ENCODE measurements at places on chromosomes 7 and 10.
A peak's percentile ranks its signal among the peaks of the same experiment; 100 is the strongest.

GRCh38 chr7:154905146-154905545 is 97.8 kb downstream of the PAXIP1 start:
- DNase-seq = no peak

- peak; percentile 95 for DNase-seq
Observed at GRCh38 chr7:27994639-27995038, 186.0 kb downstream of the JAZF1 start.

DNA sequence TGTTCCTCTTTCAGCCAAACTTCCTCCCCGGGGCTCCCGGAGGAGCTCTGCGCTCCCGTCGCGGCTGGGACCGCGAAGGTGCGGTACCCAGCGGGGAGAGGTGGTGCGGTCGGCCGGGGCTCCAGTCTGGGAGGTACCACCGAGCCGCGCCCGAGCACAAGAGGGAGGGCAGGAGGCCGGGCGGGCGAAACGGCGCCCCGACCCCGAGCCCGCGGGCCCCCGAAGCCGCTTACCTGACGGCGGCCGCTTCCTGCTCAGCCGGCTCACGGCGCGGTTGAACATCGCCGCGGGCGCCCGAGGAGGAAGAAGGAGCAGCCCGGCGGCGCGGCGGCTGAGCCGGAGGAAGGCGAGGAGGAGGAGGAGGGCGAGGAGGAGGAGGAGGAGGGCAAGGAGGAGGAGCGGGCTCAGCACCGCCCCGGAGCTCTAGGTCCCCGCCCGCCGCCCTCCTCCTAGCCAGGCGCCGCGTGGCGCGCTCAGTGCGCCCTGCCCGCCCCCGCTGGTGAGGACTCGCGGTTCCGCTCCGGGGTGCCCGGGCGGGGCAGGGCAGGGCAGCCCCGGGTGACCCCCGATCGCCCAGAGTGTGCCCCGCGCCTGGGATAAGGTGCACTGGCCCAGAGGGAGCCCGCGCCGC is at the start of gene RGS10:
TSS of gene RGS10 (minus strand) at position 363 of the 631 bp plus-strand sequence. CDS start at position 282, 81 bp downstream.
- DNase-seq = no peak

GRCh38 chr10:63314020-63314419 is 151.8 kb downstream of the JMJD1C start:
- DNase-seq = no peak

DNA sequence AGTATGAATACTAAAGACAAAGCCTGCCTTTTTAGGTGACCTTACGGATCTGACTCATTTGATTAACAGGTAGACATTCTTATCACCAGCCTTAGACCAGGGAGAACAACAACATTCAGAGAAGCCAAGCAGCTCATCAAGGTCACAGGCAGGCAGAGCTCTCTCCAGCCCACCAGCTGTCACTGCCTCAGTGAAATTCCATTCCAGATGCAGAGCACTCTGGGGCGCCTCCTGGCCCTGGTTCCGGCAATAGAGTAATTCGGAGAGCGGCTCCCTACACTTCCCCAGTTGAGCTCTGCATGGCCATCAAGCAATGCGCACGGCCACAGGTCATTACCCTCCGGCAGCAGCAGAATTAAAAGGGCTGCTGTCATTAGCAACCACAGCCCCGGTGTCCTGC is 164.7 kb downstream of the TCERG1L start:
- DNase-seq = no peak

DNA sequence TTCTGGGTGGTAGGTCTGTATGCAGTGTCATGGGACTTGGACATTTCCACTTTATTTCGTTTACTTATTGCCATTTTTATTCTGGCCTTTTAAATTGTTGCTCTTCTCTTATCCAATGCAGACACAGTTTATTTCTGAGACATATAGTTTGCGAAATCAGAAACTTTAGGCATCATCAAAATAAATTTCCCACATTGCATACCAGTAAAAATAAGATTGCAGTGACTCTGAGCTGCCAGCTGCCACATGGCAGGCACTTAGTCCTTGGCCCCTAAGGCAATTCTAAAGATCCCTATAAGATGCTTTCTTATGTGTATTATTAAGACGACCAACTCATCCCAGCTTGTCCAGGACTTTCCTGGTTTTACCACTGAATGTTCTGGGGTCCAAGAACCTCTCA is 81.8 kb upstream of the ANKRD1 start:
- no peak for DNase-seq

GRCh38 chr10:120221873-120222485 is 235.0 kb upstream of the PLPP4 start:
- no peak for DNase-seq

- no peak for DNase-seq
Observed at GRCh38 chr10:126561921-126562680, 108.4 kb downstream of the C10orf90 start.

DNA sequence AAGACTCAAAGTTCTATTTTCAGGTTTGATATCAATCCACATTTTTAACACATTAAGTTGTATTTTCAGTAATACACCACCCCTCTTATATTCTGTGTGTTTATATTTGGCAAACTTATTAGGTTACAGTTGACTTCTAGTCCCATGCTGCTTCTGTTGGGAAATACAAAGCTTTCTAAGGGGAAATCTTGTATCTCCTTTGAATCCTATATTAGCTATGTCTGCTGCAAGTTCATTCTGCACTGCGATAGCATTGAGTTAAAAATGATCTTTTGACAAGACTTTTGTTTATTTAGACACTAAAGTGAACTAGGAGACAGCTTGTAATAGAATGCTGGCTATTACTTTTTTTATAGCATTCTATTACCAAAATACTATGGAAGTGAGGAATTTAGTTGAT is 625.1 kb upstream of the ANKRD30A start:
- DNase-seq = no peak

DNA sequence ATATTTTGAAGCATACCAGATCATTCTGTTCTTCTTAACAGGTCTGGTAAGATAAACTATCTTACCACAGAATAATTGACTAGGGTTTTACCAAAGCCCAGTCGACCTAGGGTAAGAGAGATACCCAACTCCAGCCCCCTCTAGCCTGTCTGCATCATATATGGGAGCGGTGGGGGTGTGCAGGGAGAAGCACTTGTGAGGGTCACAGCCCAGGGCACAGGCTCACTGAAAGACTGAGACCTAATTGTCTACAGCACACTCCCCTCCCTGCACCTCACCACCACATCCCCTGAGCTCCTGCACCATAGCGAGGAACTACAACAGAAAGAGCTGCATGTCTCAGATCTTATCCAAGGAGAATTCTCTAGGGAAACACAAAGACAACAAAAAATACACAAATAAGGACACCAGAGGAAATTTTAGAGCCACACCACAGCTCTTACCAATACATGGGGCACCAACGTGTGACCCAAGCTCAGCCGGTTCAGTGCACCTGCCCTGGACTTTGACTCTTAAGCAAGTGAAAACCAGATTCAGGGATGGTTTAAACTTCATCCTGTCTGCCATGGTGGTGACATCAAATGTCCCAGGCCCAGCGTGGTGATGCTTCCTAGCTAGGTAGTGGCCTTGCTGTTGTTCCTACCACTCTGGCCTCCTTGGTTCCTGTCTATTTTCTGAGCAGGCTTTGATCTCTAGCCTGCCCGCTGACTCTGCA is 150.8 kb downstream of the HERPUD2 start:
- no peak for DNase-seq

GRCh38 chr7:108454674-108455550 is 1.3 kb downstream of the NRCAM start:
- DNase-seq = peak; percentile 20

- DNase-seq = no peak
Observed at GRCh38 chr7:67659091-67659490, 662.5 kb downstream of the TYW1 start.

DNA sequence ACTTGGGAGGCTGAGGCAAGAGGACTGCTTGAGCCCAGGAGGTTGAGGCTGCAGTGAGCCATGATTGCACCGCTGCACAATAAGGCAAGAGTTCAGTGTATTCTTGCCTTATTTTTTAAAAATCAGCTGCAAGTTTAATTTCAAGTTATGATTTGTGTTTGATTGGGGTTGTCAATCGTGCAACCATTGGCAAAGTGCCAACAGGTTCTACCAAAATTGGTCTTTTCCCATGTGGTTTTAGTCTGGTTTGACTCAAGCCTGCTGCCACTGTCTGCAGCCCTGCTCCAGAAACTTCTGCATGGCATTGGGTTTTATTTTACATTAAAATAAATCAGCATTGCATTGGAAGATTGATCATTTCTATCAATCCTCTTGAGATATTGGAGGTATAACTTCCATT is 72.7 kb downstream of the PTPRE start:
- no peak for DNase-seq

DNA sequence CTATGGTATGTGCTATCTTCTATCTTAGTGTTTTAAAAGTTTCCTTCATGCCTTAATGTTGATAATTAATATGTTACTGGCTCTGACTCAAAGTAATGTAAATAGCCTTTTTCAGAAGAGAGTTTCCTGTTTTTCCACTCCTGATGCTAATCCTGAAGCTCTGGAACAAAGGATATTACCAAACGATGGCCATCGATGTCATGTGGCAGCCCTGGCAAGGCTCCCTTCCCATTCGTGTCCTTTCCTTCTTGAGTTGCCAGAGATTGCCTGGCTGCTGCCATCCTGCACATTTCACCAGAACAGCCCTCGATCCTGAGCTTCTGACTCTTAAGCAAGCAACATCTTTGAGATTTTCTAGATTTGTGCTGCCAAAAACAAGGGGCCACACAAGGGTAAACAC is 46.0 kb downstream of the RNF133 start:
- DNase-seq = peak; percentile 46

GRCh38 chr10:112467541-112468075 is 20.6 kb downstream of the VTI1A start:
- no peak for DNase-seq

GRCh38 chr10:71771821-71772617 is 1.3 kb downstream of the VSIR start:
- no peak for DNase-seq

GRCh38 chr7:129501760-129502707 is at the start of gene SMKR1:
TSS of gene SMKR1 (plus strand) at chr7:129502531. CDS start at chr7:129502825, 294 bp downstream.
- peak; percentile 66 for DNase-seq

DNA sequence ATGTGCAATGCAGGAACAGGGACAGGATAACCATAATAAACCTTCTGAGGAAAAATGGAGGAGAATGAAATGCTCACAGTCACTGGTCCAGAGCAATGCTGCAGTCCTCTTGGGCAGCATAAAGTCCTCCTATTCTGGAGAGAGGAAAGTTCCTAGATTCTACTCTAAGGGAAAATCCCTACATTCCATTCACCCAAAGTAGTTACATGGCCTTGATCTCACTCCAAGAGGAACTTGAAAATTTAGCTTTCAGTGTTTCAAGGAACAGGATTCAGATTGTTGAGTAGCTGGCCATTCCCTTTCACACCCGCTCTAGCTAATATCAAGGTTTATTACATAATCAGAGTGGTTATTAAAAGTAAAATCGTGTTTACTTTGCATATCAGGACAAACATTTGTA is 168.3 kb downstream of the CHRM2 start:
- DNase-seq = no peak

GRCh38 chr10:101144053-101144452 is 13.0 kb downstream of the TLX1 start:
- DNase-seq = no peak

DNA sequence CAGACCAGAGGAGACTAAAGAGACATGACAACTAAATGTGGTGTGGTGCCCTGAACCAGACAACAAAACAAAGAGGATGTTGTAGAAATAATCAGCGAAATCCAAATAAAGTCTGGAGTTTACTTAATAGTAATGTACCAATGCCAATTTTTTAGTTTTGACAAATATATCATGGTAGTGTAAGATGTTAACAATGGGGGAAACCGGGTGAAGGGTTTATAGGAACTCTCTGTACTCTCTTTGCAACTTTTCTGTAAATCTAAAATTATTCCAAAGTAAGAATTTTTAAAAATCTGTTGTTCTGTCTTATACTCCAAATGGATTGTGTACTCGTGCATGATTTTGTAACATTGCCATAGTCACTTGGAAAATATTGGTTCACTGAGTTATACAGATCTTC is 129.3 kb downstream of the CNNM2 start:
- no peak for DNase-seq

- no peak for DNase-seq
Observed at GRCh38 chr7:64934478-64934877, 31.4 kb downstream of the ZNF273 start.
